ENCODE measurements at places on chromosomes 7 and 10.

- DNase-seq = no peak
Measured at GRCh38 chr10:132570771-132571649, 33.4 kb downstream of the INPP5A start.

DNA sequence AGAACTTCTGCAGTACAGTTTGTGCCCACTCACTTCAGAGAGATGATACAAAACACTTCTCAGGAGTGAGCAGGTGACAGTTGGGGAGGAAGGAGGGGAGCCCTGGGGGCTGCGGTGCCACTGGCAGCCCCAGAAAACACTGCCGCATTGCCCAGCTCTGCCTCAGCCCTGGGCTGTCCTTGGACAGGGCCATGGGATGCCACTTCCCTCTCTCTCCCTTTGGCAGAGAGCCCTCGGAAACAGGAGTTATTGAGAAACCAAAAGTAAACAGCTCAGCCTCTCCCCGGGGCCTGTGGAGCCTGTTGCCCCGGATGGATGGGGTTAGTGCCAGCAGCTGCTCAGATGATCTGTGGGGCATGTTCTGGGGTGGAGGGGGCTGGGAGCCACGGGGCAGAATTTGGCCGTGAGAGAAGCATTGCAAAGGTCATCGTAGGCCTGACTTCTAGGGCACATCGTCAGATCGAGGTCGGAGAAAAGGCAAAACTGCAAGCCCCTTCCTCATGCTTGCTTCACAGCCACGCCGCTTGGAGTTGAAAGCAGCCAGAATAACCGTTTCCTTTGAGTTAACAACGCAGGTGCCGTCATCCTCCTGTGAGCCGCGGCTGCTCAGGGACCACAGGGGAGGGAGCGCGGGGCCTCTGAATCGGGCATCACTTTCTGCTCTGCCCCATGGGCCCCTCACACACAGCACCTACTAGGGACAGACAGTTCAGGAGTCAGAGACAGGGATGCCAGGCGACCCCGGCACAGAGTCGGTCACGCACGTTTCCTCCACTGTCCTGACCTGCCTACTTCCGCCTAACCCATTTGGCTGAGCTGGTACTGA lies 256.4 kb downstream of the CAMK1D start:
- peak; percentile 32 for DNase-seq

GRCh38 chr7:34157137-34157536 lies 251.8 kb downstream of the BMPER start:
- DNase-seq = no peak

- no peak for DNase-seq
Measured at GRCh38 chr10:97358349-97358748, 23.8 kb upstream of the FRAT2 start.

- no peak for DNase-seq
Measured at GRCh38 chr7:49797987-49798660, 24.7 kb downstream of the VWC2 start.

DNA sequence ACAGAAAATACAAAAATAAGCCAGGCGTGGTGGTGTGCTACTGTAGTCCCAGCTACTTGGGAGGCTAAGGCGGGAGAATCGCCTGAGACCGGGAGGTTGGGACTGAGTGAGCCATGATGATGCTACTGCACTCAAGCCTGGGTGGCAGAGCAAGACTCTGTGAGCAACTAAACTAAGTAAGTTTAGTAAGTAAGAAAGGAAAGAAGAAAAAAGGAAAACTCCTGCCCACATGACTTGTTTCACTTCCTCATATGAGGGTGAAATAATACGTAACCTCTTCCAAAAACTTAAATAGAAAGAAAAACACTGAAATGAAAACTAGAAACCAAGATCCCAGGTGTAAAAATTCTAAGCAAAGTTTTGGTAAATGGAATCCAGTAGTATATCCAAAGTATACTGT lies 79.6 kb downstream of the LARP4B start:
- no peak for DNase-seq

- no peak for DNase-seq
Measured at GRCh38 chr7:90570373-90570959, 25.7 kb upstream of the CDK14 start.

DNA sequence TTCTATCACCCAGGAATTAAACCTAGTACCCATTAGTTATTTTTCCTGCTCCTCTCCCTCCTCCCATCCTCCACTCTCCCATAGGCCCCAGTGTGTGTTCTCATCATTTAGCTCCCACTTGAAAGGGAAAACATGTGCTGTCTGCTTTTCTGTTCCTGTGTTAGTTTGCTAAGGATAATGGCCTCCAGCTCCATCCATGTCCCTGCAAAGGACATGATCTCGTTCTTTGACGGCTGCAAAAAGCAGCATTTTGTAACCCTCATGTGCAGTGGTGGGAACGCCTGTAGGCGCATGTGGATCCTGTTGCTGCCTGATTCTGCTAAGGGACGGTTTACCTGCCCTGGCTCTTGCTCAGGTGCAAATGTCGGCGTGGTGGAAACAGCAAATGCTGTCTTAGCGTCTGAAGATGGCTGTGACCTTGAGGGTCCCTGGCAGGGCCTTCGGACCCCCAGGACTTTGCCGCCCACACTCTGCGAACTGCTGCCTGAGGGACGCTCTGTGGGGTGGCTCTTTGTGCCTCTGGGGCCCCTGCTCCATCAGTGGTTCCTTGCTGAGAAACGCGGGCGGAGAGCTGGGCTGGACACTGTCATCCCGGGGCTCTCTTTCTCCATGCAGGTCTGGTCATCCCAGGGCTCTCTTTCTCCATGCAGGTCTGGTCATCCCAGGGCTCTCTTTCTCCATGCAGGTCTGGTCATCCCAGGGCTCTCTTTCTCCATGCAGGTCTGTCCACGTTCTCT lies 5.6 kb upstream of the MTG1 start:
- no peak for DNase-seq

GRCh38 chr7:131072505-131073091 lies 255.1 kb upstream of the MKLN1 start:
- no peak for DNase-seq

DNA sequence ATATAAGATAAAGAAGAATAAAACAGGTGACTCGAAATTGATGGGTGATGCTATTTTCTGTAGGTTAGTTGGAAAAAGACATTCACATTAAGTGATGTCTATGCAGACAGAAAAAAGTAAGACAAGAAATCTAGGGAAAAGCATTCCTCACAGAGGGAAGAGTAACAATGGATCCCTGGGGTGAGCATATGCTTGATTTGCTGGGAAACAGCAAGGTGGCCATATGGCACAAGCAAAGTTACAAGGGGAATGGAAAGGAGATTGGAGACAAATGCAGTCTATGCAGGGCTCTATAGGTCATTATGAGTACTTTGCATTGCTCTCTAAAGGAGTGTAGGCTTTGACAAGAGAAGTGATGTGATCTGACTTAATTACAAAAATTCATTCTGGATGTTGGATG lies 90.9 kb upstream of the ZNF804B start:
- no peak for DNase-seq

DNA sequence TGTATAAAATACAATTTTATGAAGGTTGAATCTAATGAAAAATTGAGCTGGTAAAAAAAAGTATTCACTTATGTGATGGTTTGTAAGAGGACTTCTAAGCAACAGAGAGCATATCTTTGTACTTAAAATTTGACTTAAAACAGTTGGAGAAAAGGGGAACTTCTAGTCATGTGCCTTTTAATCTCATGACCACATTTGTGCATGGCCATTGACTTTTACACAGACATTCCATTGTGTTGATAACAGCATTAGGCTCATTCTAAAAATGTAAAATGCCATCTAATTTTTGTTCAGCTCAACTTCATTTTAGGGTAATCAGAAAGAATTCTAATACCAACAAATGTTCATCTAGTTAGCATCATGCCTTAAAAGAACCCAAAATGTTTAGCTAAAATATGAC lies 119.9 kb downstream of the HPSE2 start:
- no peak for DNase-seq

GRCh38 chr7:134186801-134187200 lies 59.7 kb downstream of the LRGUK start:
- DNase-seq = no peak

GRCh38 chr10:43194859-43195258 lies 56.6 kb downstream of the CSGALNACT2 start:
- no peak for DNase-seq

- no peak for DNase-seq
Measured at GRCh38 chr7:116591202-116592040, 66.6 kb downstream of the CAV1 start.

DNA sequence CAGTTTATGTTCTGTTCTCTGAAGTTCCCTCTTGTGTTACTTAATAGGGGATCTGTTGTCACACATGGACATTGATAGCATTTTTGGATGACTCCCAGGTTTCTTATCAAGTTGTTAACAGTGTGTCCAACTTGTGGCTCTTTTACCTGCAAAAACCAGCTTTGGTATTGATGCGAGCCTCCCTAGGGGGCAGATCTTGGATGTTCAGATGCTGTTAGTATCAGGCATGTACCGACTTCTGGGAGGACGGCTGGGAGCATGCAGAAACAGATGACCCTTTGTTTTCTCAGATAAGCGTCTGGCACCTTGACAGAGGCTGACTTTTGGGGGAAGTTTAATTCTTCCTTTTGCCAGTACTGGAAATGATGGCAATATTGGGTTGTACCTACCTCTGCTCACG lies 2.2 kb downstream of the PLPP4 start:
- DNase-seq = no peak

DNA sequence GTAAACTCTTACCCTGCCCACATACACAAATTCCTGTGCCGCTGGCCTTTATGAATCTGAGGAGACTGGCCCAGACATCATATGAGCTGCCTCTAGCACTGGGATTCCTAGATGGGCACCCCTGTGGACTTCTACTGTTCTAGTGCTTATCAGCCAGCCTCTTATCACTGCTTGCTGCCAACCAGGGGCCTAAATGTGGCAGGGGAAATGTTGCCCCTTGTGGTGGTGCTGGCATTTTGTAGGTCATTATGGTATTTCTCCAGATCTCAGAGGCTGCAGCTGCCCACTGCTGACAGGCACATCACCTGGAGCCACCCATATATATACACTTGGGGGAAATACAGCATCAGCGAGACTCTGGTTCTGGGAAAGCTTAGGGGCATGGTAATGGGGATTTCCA lies 5.4 kb downstream of the SFR1 start:
- no peak for DNase-seq

DNA sequence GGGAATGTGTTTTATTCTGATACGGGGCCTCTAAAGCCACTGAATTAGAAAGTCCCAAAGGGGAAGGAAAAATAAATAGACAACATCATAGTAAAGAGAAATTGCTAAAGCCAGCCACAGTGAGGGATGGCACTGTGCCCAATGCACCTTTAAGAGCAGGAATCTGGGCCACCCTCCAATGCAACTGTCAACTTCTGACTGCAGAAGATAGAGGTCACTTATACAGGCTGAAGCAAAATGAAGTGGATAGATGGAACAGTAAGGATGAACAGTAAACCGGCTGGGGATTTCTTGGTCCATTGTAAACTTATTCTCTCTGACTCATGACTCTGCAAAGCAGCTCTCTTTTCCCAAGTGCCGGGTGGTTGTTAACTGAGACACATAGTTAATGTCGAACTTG lies 54.0 kb upstream of the KCNIP2 start:
- peak; percentile 32 for DNase-seq

GRCh38 chr10:86073199-86073977 lies 293.2 kb downstream of the GRID1 start:
- no peak for DNase-seq

DNA sequence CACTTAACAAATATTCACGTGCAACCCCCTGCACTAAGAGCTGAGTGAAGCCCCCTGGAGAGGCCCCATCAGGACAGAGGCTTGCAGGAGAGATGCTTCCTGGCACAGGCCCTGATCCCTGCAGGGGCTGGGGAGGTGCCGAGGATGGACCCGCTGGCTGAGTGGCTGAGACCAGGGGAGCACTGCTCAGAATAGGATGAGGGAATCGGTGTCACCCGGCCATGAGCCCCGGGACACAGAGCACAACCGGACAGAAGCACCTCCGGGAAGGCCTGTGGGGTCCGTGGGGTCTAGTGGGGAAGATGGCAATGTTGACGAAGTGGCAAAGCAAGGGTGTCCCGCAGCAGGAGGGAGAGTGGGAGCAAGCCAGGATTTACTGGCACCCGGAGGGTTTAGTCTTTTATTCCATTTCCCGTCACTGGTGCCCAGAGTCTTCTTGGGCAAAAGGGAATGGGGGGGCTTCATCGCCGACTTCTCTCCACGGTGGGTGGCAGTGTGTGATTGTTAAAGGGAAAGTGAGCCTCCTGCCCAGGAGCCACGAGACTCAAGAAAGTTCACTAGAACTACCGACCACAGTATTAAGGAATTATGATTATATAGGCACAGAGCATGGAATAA lies 140.7 kb downstream of the ADARB2 start:
- DNase-seq = no peak

DNA sequence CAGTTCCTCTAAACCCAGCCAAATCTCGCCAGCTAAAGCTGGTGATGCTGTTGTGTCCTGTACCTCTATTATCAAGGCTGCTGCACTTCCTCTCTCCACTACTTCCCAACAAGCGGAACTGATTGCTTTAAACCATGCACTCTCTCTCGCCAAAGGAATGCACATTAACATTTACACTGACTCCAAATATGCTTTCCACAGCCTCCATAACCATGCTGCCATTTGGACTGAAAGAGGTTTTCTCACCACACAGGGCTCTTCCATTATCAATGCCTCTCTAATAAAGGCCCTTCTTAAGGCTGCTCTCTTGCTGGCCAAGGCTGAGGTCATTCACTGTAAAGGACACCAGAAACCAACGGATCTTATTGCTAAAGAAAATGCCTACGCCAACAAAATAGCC lies 11.4 kb upstream of the LRRC61 start:
- no peak for DNase-seq

GRCh38 chr10:373526-374309 lies 238.5 kb downstream of the ZMYND11 start:
- no peak for DNase-seq

DNA sequence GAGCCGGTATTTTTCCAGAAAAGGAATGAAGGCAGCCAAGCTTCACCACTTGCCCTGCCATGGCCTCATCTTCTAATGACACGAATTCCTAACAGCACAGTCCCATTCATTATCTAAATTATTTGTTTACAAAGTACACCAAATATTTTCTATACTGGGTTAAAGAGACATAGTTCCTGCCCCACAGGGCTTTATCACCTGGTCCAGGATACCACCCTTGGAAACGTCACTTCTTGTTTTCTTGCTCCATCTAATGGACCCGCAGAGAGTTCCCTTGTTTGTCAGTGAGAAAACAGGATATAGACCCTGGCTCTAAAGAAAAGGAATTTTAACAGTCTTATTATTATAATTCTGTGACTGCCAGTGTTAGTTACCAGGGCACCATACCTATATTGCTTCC lies 1165.4 kb downstream of the GATA3 start:
- no peak for DNase-seq

DNA sequence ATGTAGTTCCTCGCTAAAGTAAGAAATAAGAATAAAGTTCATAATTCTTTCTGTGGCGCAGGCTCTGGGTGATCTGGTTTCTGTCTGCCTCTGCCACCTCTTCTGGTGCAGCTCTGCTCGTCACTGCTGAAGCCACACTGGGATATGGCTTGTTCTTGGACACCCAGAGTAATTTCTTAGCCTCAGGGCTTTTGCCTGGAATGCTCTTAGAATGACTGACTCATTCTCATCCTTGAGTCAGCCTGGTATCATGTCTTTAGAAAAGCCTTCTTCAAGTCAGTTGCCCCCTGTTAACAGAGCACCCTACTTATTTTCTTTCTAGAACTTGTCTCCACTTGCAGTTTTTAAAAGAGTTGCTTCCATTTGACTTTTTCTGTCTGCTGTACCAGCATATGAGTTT lies 2.0 kb downstream of the ZSCAN25 start:
- no peak for DNase-seq

All from NCI-H446 (cell line).